ENCODE measurements at places on chromosomes 6 and 20. TPM values are rescaled to one million over a fixed set of nuclear protein-coding genes. Genes with fewer than 3 reads are reported as not detected.

The STMND1 gene
- total RNA-seq: not detected

The GGTLC1 gene
- not detected for total RNA-seq

The SGK2 gene
- not detected for total RNA-seq

The FAM110A gene
- total RNA-seq: 0.56 TPM

The POU5F1 gene
- total RNA-seq: not detected

The TAB2 gene
- 20.8 TPM for total RNA-seq

The NMBR gene
- total RNA-seq: not detected

The TRIM40 gene
- not detected for total RNA-seq

The RAD21L1 gene
- under 0.01 TPM for total RNA-seq

The PERP gene
- total RNA-seq: 7.7 TPM

The HLA-DQB1 gene
- not detected for total RNA-seq

The FRS3 gene
- 0.54 TPM for total RNA-seq

The C6orf15 gene
- total RNA-seq: not detected

The SEL1L2 gene
- total RNA-seq: not detected

The HCRTR2 gene
- total RNA-seq: not detected

The DACT2 gene
- total RNA-seq: not detected

The TFAP2D gene
- not detected for total RNA-seq

The C20orf141 gene
- not detected for total RNA-seq

The BHLHE23 gene
- total RNA-seq: not detected

The ENPP5 gene
- under 0.01 TPM for total RNA-seq

The CYP21A2 gene
- total RNA-seq: not detected

The EEF1A2 gene
- 1.3 TPM for total RNA-seq

The SRSF3 gene
- 237 TPM for total RNA-seq

The L3MBTL1 gene
- total RNA-seq: 2.2 TPM

The TBXT gene
- not detected for total RNA-seq

The TIAM2 gene
- 4.7 TPM for total RNA-seq

The WASF1 gene
- 4.4 TPM for total RNA-seq

The FAM217A gene
- not detected for total RNA-seq

The KPNA5 gene
- total RNA-seq: 9.4 TPM

The GSTA2 gene
- total RNA-seq: not detected

The TRAPPC3L gene
- total RNA-seq: not detected

The GJA10 gene
- total RNA-seq: not detected

The TMEM244 gene
- total RNA-seq: 0.28 TPM

The TINAG gene
- not detected for total RNA-seq

The ADGB gene
- total RNA-seq: not detected

The ATXN1 gene
- total RNA-seq: 13.9 TPM

The LY6G6C gene
- total RNA-seq: not detected

The ENPP1 gene
- 38.9 TPM for total RNA-seq
